ENCODE measurements at places on chromosomes 2 and 18.

GRCh38 chr2:58434692-58435091 lies 193.6 kb upstream of the FANCL start:
- DNase-seq, result no peak

DNA sequence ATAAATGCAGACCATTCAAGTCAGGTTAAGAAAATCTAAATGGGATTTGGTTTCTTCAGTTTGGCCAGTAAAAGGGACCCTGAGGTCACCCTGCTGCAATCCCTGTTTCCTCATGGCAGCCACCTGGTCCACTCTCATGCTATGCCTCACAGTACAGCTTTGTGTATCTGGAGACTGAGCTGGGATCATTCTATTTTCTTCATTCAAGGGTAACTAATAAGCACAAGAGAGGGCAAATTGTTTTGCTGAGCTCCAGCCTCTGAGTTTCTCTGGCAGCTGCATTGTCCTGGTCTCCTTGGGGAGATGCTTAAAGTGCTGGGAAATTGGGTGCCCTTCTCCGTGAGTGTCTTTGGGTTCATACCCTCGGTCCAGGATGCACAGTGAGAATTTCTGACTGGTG lies 18.5 kb upstream of the BCL2L11 start:
- no peak for DNase-seq

DNA sequence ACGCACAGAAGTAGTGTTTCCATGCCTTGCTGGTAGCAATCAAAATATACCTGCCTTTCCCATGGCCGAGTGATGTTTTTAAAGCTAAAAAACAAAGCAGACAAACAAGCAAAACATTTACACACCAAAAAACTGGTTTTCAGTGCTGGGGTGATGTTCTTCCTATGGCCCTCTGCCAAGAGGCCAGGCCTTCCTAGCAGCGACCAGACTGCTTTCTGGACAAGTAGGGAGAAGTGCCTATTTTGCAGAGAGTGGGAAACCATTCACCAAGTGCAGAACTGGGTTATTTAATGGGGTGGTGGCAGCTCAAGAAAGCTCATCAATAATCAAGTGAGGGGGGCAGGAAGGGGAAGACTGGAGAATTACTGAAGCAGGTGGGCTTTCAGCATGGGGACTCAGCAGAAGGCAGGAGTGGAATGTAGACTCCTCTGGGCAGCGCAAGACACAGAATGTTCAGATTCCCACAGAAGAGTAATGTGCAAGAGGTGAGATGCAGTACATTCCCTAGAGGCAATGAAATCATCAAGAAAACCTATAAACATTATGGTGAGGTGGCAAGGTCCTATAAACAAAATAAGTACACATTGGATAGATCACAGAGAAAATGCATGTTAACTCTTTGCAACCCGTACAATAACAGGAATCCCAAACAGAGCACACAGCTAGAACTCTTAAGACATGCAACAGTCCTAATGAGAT lies 44.0 kb downstream of the CPO start:
- no peak for DNase-seq

DNA sequence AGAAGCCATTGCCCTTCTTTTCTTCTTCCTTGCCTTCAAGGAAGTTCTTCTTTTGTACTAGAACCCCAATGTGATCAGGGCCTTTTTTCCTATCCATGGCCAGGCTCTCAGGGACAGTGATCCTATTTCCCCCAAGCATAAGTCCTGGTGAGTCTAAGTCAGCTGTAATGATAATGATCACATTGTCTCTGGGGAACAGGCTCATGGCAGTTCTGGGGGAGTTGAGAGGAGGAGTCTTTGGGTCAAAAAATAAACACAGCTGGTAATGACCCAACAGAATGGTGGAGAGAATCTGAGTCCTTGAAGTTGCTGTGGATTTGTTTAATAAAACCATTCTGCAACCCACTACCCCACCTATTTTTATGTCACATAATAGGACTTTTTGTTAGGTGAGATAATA lies 96.6 kb downstream of the SOCS6 start:
- no peak for DNase-seq

- DNase-seq, result no peak
Measured at GRCh38 chr2:26513261-26513660, 35.3 kb upstream of the OTOF start.

DNA sequence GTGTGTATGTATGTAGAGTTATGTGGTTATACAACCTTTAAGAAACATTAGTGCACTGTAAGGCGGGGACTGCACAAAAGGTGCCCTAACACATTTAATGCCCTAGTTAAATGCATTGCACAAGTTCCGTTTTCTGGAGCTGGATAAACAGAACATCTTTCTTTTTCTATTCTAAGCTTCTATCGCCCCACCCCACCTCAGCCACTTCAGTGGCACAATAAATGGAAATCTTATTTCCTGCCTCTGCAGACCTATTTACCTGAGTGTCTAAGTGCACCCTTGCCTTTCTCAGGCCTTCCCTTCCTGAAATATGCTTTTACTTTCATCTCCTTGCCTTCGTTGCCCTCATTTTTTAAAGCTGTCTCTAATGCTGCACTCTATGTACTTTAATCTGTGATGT lies 123.5 kb downstream of the TANC1 start:
- no peak for DNase-seq

DNA sequence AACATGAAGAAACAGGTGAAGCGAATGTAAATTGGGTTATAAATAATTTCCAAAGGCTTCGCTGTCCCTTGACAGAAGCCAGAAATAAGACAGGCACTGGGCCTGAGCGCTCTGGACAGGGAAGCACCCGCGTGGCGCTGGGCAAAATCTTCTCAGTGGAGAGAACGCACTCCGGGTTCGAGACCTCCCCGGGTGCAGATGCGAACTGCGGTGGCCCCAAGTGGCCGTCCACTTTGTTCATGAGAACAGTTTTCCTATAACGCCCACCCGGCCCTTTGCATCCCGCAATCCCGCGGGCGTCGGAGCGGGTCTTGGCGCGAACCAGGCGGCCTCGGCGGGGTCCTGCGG lies 651 bp upstream of the DPYSL5 start:
- DNase-seq, result peak; percentile 17

DNA sequence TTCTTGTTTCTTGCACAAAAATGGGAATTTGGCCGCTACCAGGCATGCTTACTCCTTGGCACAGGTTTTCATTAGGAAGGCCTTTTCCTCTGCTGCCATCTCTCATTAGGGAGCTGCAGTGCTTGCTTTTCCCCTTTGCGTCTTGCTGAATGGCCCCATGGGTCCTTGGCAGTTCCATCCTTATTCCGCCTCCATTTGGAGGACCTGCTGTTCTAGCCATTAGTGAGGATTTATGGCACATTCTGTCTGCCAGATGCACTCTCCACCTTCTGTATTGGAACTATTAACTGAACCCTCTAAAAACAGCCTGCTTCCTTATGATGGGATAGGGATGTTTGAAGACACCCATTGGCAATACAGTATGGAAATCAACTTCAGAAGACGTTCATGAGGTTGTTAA lies 103.5 kb upstream of the NOSTRIN start:
- no peak for DNase-seq

- no peak for DNase-seq
Measured at GRCh38 chr18:65737471-65737955, 13.3 kb upstream of the CDH7 start.

- peak; percentile 81 for DNase-seq
Measured at GRCh38 chr2:198788676-198789075, 669.1 kb downstream of the SATB2 start.

Measured in ELF-1 (cell line).